Dermis microvascular lymphatic vessel endothelial cell (primary cell): ENCODE measurements at places on chromosomes 13 and 19. TPM values are rescaled to one million over a fixed set of nuclear protein-coding genes. Genes with fewer than 3 reads are reported as not detected.

LILRB3 gene
- total RNA-seq = not detected in 2 replicates

OR7G1 gene
- not detected in 2 replicates for total RNA-seq

PLPPR3 gene
- total RNA-seq = 0.38 and 0.39 TPM in 2 replicates

FLT3LG gene
- total RNA-seq = 1.3 and 1.9 TPM in 2 replicates

GRCh38 chr19:51211833-51212232 is 13.0 kb upstream of the CD33 start:
- no peak for DNase-seq

MTIF3 gene
- total RNA-seq = 33.9 and 37.0 TPM in 2 replicates

DNA sequence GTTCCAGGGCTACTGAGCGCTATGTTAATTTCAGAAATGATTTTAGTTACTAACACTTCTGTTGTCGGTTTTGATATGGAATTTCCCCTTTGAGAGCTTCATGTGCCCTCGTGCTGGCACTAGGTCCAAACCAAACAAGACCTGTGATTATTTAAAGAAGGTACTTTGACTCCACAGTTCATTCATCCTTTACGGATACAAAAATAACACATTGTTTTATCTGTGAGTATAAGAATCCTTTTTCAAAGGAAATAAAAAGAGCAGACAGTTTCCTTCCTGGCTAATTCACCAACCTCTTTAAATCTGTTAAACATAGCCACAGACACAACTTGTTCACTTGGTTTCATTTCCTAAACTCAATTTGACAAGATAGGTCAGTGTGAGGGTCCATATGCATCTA is 141.2 kb downstream of the FLT1 start:
- peak; percentile 91 for DNase-seq
